Uterus (tissue), 4 donors: ENCODE measurements at places on chromosomes 2 and 18. TPM values are rescaled to one million over a fixed set of nuclear protein-coding genes. Genes with fewer than 3 reads are reported as not detected.

DNA sequence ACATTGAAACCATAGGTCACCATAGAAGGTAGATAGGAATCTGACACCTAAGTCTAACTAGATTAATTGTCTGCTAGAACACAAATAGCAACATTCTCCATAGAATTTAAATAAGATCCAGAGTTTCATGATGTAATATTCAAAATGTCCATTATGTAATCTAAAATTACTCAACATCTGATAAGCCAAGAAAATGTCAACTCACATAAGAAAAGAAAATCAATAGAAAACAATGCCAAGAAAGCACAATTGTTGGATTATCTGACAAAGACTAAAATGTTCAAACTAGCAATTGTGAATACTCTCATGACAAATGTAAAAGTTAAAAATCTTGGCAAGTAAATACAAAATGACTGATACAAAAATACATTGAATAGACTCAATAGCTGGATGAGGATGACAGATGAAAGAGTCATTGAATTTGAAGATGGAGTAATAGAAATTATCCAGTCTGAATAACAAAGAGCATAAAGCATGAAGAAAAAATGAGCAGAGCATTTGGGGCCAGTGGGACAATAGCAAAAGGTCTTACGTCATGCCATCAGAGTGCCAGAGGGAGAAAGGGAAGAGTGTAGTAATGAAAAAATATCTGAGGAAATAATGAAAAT, 358.6 kb downstream of the METTL4 start:
- no peak for DNase-seq

- DNase-seq: no peak
These were observed 79.8 kb downstream of the XRCC5 start for GRCh38 chr2:216188956-216189355.

TUBB8B gene
- not detected for total RNA-seq

- DNase-seq: no peak
These were observed 205.3 kb upstream of the CDH20 start for GRCh38 chr18:61127714-61128467.
